ENCODE measurements at places on chromosomes 1 and 21.

- DNase-seq: no peak
Measured at GRCh38 chr1:218171302-218171893, 113.7 kb upstream of the RRP15 start.

- no peak for DNase-seq
Measured at GRCh38 chr1:154730259-154730658, 122.3 kb upstream of the ADAR start.

- no peak for DNase-seq
Measured at GRCh38 chr1:196550731-196551130, 57.5 kb downstream of the KCNT2 start.

DNA sequence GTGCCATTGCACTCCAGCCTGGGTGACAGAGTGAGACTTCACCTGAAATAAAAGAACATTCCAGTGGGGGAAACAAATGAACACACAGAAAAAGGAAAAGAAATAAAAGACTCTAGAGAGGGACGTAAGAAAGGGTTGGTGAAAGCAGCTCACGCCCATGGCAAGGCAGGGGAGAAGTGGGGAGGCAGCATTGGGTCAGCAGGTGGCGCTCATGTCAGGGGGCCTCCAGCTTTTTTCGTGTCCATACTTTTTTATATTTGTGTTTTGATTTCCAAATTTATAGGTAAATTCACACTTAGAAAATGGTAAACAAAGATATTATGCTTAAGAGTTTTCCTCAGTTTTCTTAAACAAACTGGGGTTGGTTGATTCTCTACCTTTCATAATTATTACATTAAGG lies 45.5 kb downstream of the VPS13D start:
- no peak for DNase-seq

DNA sequence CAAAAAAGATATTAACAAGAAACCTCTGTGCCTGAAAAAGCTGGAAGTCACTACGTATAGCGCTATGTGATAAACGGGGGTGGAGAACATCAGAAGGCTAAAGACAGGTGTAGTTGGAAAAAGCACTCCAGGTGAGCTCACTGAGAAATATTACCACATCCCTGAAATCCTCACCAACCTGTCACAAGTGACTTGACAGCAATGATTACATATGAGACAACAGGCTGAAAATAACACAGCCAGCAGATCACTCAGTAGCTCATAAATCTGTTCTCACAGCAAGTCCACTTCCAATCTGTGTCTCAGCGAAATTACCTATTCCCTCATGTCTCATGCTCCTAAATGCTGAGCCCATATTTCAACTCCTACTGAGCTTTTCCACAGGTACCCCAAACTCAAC lies 120.5 kb downstream of the UBR4 start:
- no peak for DNase-seq

DNA sequence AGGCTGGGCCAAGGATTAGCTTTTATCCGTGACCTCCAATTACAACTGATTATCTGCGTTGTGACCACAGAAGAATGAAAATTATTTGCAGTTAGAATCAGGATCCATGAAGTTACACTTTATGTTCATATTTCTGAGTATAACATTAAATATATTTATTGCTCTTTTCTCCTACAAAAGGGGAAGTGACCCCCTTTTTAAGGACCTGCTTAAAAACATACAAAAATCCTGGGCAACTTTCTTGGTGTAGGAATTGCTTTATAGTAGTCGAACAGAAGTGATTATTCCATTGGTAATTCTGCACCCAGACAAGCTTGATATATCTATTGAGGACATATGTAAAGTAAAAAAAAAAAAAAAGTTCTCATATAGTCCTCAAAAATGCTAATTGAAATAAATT lies 208.7 kb downstream of the MRPL39 start:
- no peak for DNase-seq

GRCh38 chr1:52237430-52237829 lies 95.5 kb downstream of the ZFYVE9 start:
- no peak for DNase-seq

DNA sequence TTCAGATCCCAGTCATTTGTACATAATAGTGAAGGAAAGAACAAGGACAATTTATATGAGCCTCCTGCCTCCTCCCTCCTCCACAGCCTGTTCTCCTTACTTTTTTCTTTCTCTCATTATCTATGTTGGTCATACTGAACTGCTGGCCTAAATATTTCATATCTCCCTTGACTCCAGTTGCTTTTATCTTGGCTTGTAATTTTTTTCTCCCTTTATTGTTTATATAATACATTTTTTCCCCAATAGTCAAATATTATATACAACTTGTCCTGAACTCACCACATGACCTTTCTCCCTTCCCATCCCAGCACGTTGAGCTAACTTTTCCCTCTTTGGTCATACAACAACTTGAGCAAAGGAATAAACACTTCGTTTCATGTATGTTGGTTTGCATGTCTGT lies 752.1 kb downstream of the LTN1 start:
- DNase-seq: no peak

DNA sequence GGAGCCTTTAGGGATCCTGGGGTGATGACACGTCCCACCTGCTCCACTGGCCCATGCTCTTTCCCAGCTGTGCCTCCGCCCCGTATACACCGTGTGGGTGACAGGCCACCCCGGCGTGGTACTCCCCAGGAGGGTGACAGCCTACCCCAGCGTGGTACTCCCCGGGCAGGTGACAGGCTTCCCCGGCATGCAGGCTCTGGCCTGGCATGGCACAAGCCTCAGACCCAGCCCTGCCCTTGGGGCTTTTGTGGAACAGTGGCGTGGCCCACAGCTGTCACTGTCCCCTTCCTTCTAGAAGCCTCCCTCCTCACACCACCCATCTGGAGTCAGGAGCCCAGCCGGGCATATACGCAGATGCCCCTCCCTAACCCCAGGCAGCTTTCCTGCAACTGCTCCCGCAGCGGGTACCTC lies 4.7 kb upstream of the PFKL start:
- DNase-seq: no peak

GRCh38 chr1:1917304-1917976 lies 1.6 kb downstream of the TMEM52 start:
- DNase-seq: no peak

GRCh38 chr1:147849098-147849895 lies 53.3 kb upstream of the GJA8 start:
- no peak for DNase-seq

GRCh38 chr21:27513825-27514224 lies 546.9 kb upstream of the ADAMTS5 start:
- DNase-seq: no peak

DNA sequence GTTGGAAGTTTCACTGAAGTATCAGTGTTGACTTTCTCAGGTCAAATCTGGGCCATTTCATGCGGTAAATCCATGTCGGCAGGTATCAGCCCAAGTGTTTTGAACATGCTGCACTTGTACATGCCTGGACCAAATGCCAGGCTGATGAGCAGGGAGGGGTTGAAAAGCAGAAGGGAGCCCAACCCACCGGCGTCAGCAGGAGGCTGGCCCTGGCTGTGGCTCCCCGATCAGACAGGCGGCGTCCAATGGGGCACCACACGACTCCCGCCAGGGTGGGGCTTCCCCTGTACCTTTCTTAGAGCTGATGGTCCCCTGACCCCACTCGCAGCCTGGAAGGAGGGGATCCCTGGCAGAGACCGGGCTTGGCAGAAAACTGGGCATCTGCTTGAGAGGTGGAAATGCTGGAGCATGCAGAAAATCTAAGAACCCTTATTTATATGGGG lies 540.0 kb downstream of the KIF26B start:
- DNase-seq: no peak

DNA sequence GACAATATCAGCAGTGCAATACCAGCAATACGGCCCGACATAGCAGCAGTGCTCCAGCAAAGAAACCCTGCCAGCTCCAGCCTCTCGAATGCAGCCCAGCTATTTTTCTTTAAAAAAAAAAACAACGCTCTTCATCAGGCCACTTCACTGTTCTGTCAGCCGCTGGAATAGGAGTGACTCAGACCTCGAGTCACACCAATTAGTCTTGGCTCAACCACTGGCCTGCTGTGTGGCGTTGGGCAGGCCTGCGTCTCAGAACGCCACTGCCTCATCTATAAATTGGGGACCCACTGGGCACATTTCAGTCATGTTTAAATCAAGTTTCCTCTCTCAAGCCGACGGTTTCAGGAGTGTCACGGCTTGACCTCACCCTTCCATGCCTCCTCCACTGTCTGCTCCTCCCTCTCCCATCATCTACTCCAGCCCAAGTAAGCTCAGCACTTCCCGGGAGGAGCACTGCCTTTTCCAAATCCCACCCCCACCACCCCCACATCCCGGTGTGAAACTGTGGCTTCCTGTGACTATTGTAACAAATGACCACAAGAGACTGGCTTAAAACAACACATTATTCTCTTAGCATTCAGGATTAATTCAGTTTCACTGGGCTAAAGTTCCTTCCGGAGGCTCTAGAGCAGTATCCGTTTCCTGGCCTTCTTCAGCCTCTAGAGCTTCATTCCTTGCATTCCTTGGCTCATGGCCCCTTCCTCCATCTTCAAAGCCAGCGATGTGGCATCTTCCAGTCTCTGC lies 71.9 kb upstream of the EFHD2 start:
- no peak for DNase-seq

DNA sequence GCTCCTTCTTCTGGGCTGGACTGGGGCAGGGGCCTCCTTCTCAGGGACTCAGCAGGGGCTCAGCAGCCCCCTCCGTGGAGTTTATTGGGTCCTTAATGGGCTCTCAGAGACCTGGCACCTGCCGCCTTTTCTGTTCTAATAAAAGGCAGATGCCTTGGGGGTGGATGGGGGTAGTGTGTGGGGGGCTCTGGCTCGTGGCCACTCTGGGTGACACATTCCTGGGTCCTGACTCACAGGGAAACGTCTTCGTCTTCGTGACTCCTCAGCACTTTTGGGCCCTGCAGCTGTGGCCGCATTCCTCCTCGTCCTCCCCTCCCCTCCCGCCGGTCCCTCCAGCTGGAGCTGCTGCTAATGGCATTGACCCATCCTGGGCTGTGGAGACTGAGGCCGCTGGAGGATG lies 107.8 kb upstream of the WNT4 start:
- no peak for DNase-seq

DNA sequence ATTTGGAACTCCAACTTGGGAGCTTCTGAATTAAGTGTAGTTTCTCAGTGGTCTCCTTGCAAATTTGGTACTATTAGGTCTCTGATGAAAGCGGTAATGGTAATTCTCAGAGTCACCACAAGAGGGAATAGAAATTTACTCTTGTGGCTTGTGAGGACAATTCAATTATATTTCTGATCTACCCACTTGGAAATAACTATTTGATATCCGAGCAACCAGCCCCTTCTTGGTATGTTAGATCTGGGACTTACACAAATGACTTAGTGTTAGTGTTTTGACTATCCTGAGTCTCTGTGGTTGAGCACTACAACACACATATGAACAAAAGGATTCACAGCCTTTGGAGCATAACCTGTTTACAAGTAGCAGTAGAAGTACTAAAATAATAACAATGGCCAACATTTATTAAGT lies 68.1 kb downstream of the RPS6KA1 start:
- DNase-seq: no peak

- peak; percentile 2 for DNase-seq
Measured at GRCh38 chr1:43273708-43274107, 3.9 kb downstream of the TMEM125 start.

DNA sequence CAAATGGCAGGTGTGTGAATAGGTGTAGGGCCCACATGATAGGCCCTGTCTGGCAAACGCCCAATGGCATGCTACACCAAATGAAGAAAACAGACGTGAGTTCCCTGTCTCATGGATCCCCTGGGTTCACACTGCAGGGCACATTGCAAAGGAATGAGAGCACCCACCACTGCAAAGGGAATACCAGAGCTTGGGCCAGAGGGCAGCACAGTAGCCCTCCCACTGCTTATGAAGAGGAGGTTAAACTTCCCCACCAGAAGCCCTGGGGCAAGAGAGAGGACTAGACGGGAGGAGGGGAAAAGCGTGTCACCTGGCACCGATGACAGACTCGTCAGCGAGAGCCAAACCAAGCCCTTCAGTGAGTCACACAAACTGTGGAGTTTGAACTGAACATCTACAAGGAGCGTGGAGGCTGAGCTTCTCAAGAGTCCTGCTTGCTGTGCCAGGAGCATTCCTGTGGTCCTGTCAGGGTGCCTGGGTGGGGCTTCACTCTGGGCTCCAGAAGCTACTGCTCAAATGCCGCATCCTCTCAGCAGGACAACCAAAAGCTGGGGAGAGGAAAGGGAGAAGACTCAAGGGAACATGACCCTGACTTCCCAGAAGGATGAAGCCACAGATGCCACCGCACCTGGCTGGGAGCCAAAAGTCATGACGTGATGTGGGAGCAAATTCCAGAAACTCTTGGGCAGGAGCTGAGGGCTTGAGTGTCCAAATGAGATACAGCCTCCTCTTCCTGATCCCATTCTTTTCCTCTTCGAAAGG lies 61.1 kb downstream of the TOMM20 start:
- DNase-seq: no peak

- DNase-seq: no peak
Measured at GRCh38 chr1:182998482-182998881, 24.7 kb upstream of the LAMC1 start.

GRCh38 chr21:34835526-34835925 lies 166.7 kb downstream of the CLIC6 start:
- DNase-seq: no peak

DNA sequence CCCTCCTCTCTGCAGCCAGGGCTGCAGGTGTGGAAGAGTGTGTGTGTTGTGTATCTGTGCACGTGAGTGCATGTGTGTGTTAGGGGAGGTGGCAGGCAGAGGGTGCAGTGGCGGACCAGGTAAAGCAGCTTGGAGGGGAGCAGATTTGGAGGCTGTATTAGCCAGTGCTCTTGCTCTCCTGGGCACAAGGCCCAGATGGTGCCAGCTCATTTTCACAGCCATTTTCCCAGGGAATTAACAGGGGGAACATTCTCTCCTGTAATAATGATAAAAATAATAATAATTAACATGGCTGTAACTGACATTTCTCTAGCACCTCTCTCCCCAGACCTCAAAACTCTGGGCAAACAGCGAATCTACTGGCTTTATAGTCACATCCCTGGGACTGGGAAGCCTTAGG lies 43.6 kb downstream of the LRRN2 start:
- DNase-seq: no peak

GRCh38 chr1:13770743-13771142 lies 70.8 kb downstream of the PRDM2 start:
- no peak for DNase-seq

DNA sequence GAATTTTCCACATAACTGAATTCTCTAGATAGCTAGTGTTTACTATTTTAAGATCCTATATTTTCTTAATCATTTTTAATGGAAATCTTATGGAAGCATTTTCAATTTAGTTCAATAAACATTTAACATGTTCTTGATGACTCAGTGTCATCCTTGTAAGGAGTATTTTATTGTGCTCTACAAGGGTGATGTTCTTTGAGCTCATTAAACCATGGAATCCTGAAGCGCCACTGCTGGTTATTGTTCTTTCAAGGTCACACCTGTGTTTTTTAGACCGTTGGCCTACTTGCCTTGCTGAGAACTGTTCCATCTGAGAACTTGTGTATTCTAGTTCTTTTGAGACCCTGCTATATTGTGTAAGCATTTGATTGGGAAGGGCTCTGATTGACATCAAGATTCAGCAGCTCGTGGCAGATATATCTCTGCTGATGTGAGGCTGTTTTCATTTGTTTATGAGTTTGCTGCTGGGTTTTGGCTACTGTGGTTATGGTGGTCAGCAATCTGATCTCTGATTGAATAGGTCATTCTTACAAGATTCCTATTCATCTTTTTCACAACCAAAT lies 132.0 kb downstream of the GIPC2 start:
- DNase-seq: no peak
